Glomerular endothelial cell (primary cell): ENCODE measurements at places on chromosomes 16 and 17. TPM values are rescaled to one million over a fixed set of nuclear protein-coding genes. Genes with fewer than 3 reads are reported as not detected.
A peak's percentile ranks its signal among the peaks of the same experiment; 100 is the strongest.

DNA sequence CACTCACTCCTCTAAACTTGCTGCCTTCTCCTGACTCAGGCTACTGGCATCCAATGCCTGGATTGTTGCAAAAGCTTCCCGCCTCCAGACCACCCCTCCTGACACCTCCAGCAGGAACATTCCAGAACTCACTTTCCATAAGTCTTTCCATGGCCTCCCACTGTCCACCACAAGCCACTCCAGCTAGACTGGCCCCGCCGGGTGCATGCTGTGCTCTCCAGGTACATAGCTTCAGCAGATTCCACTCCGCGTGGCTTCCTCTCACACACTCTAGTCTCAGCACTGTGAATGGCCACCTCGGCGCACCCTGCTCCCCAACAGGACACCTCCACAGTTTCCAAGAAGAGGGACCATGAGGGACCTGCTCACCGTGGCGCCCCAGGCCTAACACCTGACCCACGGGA, 25.9 kb upstream of the FAAP100 start:
- DNase-seq: no peak

DNA sequence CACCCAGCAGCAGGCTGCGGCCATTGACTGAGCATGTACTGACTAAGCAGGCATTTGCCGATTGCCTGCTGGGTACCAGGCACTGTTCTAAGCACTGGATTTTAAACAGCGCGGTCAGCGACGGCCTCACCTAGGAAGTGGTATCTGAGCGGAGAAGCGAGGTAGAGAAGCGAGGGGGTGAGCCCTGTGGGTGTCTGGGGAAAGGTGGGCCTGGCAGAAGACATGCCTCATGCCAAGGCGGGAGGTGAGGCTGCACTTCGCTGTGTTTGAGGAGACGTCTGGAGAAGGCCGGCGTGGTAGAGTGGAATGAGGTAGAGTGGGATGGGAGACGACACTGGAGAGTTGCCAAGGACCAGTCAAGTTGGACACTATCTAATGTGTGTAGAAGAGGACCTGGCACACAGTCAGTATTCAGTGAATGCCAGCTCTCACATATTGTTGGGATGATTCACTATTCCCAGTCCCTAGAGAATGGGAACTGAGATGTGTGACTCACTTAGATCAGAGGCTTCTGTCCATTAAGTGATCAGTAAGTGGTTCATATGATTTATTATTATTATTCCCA, 14.4 kb downstream of the SYCE1L start:
- DNase-seq: peak; percentile 82

Gene KRT20
- total RNA-seq: not detected in 2 replicates

Gene SBK1
- total RNA-seq: 0.23 and 0.53 TPM in 2 replicates

Gene IL17C
- total RNA-seq: not detected in 2 replicates

Gene UBALD2
- total RNA-seq: 13.6 and 25.7 TPM in 2 replicates

GRCh38 chr16:76959166-76959565, 231.8 kb upstream of the MON1B start:
- DNase-seq: no peak

Gene GPR179
- total RNA-seq: not detected in 2 replicates
